ENCODE measurements at places on chromosomes 11 and 22. TPM values are rescaled to one million over a fixed set of nuclear protein-coding genes. Genes with fewer than 3 reads are reported as not detected.
A peak's percentile ranks its signal among the peaks of the same experiment; 100 is the strongest.

DNA sequence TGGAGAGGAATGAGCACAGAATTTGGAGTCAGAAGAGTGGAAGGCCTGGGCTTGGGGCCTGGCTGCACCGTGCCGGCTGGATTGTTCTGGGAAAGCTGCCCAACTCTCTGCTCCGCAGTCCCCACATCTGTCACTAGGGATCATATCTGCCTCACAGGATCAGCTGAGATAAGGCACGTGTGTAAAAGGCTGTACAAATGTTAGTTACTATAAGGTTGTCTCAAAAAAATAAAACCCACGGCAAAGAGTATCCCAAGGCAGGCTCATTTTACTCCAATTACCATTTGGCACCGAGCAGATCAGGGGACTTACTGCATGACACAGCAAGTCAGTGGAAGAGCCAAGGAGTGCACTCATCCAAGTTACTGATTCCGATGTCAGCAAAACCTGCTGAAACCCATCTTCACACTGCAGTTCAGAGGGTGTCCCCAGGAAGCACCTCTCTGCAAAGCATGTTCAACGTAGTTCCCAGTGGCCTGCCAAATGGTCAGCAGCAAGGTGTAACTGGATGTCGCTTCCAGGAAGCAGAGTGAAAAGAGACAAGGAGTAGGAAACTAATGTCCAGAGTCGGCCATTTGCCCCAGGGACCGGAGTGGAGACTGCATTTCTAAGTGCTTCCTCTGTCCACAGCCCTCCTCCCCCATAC lies 18.1 kb upstream of the MRTFA start:
- DNase-seq, result peak; percentile 83

DNA sequence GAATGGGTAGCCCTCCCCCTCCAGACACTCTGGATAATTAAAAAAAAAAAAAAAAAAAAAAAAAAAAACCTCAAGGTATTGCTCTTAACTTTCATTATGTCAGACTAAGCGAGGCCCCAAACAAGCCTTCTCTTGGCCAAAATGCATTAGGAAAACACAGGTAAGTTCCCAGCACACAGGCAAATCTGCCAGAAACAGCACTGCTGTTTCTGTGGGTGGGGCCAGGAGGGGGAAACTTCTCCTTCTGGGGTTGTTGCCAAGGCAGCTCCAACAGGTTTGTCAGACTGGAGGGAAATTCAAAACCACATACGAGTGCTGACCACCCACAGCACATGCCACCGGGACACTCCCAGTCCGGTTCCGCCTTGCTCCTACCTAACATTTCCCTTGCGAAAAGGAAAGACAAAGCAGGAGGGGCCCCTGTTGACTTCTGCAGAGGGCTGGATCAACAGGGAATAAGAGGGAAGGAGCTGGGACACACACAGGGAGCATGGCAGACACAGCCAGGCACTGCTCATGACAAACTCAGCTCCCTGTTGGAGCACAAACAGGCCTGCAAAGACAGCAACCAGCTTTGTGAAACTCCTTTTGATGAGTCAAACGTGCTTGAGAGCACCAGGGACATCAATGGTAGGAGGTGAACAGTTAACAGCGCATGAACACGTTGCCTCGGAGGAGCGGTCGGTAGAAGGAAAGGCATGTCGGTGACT lies 55.0 kb downstream of the MYH9 start:
- DNase-seq, result peak; percentile 83

DNA sequence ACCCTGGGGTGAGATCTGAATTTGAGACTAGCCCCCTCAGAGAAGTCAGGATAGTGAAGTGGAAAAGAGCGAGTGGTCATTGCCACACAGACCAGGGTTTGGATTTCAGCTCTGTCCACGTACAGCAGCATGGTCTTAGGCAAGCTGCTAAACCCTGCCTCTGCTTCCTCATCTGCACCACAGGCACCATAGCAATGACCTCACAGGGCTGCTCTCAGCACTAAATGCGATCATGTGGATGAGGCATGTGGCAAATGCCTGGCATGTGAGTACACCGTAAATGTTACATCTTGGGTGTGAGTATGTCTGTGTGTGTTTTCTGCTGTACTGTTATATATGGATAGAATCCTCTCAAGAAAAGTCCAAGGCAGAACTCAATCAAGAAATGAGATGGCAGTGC lies 15.8 kb downstream of the NAV2 start:
- DNase-seq, result peak; percentile 80

GRCh38 chr11:68528630-68529029 lies 68.1 kb downstream of the PPP6R3 start:
- DNase-seq, result no peak

- no peak for DNase-seq
These were observed 16.5 kb downstream of the SCYL1 start for GRCh38 chr11:65541093-65541982.

Gene OOSP2
- total RNA-seq, result not detected

DNA sequence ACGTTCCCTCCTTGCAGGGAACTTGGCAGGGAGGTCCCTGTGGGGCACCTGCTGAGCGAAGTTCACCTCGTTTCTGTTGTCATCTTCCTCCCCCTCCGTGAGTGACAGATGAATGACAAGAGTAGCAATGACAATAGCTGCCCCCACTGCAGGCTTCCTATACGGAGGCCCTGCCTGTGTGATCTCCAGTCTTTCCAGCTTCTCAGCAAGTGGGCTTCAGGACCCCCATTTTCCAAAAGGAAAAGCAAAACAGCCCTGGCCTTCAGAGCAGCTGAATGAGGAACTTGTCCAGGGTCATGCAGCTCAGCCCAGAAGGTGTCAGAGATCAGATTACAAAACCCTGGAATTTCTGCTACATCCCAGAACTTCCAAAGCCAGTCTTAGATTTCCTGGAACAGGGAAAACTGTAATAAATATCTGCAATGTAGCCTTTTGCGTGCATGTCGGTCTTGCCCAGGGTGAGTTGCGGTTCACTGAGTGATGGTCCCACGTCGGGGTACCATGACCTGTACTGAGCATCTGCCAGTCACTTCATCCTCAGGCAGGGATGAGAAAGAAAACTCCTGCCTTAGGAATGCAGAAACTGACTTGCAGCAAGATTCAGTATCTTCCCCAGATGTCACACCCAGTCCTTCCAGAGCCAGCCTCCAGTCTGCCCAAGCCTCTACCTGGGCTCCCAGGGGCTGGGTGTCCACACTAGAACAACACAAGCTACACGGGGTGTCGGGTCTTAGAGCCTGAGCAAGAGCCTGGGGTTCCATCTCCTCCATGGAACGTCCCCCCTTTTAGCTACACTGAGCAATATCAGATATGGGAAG lies 1457.0 kb downstream of the BRD1 start:
- no peak for DNase-seq

- no peak for DNase-seq
These were observed 322.0 kb downstream of the FAT3 start for GRCh38 chr11:92546603-92547002.

DNA sequence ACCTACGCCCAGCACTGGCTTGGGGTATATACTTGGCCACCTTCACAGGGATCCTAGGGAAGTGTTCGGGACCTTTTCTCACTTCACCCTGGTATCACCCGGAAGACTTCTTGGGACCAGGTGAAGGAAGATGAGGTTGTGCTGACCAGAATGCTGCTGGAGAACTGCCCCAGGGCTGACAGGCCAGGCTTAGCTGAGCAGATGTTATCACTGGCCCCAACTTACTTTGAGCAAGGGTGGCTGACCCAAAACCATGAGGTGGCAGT lies 4.5 kb downstream of the FTH1 start:
- peak; percentile 54 for DNase-seq

Gene SLCO2B1
- not detected for total RNA-seq

- DNase-seq, result peak; percentile 37
These were observed at the start of gene DRD4 for GRCh38 chr11:636511-637332. TSS of gene DRD4 (plus strand) at chr11:637269. CDS start at chr11:637305, 36 bp downstream.

Gene ARHGAP8
- total RNA-seq, result 0.18 TPM

DNA sequence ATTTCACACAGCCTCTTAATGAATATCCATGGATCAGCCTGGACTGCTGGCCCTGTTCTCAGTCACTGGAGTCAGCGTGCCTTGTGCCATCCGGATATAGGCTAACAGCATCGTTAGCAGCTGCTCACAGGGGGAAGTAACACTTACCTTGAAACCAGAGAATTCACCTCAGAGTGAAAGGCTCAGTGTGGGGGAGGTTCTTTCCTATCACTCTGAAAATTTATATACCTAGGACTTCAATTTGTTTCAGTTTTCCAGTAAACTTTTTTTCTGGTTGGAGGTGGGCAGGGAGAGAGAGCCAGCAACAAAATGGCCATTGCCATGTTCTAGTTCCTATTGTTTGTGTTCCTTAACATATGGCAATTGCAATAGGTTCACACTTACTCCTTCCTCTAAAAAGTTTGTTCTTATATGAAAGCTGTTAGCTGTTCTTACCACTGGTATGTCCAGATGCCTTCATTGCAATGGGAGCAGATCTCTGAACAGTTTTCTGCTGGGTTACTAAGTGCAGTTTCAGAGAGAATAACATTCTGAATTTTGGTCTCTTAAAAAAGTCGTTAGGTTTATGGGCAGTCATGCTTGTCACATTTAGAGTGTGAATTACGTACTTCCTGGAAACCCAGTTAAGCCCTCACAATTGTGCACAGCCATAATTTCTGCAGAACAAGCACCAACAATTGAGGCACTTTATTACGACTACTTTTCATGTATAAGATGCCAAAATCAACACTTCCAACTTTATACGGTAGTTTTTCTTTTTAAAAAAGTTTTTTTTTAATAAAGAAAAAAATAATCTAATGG lies 247.6 kb downstream of the CADM1 start:
- no peak for DNase-seq

DNA sequence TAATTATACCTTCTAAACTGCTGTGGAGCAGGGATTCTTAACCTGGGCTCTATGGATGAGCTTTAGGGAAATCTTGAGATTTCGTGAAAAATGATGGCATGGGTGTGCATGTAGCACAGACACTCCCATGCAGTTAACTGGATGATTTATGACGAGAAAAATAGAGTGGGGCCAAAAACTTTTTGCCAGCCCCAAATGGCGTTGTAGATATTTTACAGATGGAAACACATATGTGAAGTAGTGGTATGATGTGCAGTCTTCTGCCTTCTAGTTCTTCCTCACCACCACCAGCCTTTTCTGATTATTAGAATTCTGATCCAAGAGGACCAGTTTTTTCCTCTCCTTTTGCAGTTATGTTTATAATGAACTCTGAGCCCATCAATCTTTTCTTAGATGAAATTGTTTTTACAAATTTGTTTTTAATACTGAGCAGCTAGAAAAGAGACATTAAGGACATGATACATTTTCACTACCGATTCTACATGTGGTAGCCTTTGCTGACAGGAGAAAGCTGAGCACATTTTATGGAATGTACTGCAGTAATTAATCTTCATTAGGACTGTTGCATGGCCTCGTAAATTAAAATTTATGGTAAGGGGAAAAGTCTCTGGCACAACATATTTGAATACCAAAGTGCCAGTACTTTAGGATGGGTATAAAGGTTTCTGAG lies 261.4 kb downstream of the DDX10 start:
- DNase-seq, result no peak

Gene SYT13
- total RNA-seq, result not detected

DNA sequence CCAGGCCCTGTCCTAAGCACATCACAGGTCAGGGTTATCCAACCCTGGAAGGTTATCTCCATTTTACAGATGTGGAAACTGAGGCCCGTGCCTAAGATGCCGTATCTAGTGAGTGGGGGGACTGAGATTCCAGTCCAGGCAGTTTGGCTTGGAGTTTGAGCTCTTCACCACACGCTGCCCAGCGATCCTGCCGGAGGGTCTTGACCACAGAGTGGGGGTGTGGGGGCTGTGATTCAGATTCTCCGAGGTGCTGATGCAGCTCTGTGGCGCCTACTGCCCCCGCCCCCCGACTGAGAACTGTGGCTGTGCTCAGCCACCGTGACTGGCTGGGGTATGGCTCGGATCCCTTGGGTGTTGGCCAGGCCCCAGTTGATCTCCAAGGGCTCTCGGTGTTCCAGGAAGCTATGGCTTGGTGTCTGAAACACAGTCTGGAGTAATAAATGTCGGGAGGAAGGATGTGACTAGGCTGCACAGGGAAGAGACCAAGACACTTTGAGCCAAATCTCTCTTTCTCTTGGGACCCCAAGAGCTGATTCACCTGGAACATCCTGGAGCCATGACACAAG lies 60.6 kb upstream of the RASD2 start:
- peak; percentile 16 for DNase-seq

- DNase-seq, result no peak
These were observed 188.8 kb downstream of the BLID start for GRCh38 chr11:121927097-121927785.

- DNase-seq, result no peak
These were observed 73.2 kb downstream of the ARHGAP8 start for GRCh38 chr22:44825310-44826150.

GRCh38 chr22:29690476-29690875 lies 29.3 kb upstream of the CABP7 start:
- no peak for DNase-seq

Gene NLRP10
- 25.6 TPM for total RNA-seq

Gene HBE1
- 1.4 TPM for total RNA-seq

Gene USP47
- 117 TPM for total RNA-seq

DNA sequence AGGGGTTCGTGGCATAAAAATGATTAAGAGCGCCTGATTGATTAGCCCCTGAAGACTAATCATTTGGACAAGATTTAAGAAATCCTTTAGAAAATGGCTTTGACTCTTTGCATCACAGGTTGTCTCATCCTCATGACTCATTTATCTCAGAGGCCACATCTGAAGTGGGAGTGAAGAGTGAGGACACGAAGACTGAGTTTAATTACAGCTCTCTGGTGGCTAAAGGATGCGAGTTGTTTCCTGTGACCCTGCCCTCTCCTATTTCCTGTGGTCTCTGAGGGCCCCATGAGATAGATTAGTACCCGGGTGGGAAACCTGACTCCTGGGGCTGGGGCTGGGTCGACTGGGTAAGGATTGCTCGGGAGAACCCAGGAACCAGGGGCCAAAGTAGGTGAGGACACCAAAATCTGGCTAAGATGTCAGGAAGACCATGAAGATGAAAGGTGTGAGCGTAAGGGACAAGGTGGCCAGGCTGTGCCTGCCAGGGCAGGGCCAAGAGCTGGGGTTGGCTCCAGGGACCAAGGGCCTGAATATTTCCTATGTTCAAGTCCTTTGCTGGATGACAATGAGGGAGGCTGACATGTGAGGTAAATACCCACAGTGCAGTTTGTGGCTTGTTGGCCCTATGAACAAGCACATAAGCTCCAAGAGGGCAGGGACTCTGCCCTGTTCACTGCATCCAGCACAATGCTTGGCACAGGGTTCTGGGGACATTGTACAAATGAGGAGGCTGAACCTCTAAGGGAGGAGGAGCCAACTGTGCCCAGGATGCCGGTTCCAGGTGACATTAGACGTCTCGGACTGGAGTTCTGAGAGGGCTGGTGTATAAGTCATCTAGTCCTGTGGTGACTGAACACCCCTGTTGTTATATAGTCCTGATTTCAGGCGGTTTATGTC lies 3.6 kb downstream of the OTOG start:
- no peak for DNase-seq

Gene JHY
- total RNA-seq, result 0.56 TPM

GRCh38 chr11:13772223-13773046 lies 104.0 kb downstream of the FAR1 start:
- DNase-seq, result peak; percentile 62

- DNase-seq, result no peak
These were observed 192.2 kb upstream of the SORL1-AS1 start for GRCh38 chr11:121645001-121645400.

- peak; percentile 70 for DNase-seq
These were observed 34.1 kb upstream of the GLYATL1 start for GRCh38 chr11:58905011-58905720.

GRCh38 chr11:110329445-110329844 lies 33.0 kb upstream of the RDX start:
- no peak for DNase-seq

GRCh38 chr11:79440571-79441460 lies at the start of gene TENM4:
TSS of gene TENM4 (minus strand) at chr11:79441030. CDS start at chr11:79069944, 371,086 bp downstream.
- peak; percentile 92 for DNase-seq

GRCh38 chr11:75706260-75706729 lies 11.3 kb upstream of the MOGAT2 start:
- peak; percentile 64 for DNase-seq

- DNase-seq, result no peak
These were observed 42.7 kb downstream of the PARVA start for GRCh38 chr11:12420040-12420439.

All from IMR-90 (cell line).